ENCODE measurements at places on chromosomes 7 and 10. TPM values are rescaled to one million over a fixed set of nuclear protein-coding genes. Genes with fewer than 3 reads are reported as not detected.

Gene PILRB
- total RNA-seq, result 13.9 TPM

Gene CCDC136
- total RNA-seq, result 10.7 TPM

Gene STK17A
- 16.3 TPM for total RNA-seq

Gene ACTL6B
- total RNA-seq, result not detected

Gene FAM25A
- total RNA-seq, result not detected

Gene TMEM270
- total RNA-seq, result not detected

GRCh38 chr10:96352027-96352426 is 6.8 kb downstream of the OPALIN start:
- no peak overlapping the region for H3K4me3 ChIP-seq
- DNase-seq, result no peak
- H3K27me3 ChIP-seq, result peaks cover 10% of the 10 kb centered on the region
- no peak overlapping the region for H3K27ac ChIP-seq
- H3K4me1 ChIP-seq, result no peaks in the 10 kb centered on the region

DNA sequence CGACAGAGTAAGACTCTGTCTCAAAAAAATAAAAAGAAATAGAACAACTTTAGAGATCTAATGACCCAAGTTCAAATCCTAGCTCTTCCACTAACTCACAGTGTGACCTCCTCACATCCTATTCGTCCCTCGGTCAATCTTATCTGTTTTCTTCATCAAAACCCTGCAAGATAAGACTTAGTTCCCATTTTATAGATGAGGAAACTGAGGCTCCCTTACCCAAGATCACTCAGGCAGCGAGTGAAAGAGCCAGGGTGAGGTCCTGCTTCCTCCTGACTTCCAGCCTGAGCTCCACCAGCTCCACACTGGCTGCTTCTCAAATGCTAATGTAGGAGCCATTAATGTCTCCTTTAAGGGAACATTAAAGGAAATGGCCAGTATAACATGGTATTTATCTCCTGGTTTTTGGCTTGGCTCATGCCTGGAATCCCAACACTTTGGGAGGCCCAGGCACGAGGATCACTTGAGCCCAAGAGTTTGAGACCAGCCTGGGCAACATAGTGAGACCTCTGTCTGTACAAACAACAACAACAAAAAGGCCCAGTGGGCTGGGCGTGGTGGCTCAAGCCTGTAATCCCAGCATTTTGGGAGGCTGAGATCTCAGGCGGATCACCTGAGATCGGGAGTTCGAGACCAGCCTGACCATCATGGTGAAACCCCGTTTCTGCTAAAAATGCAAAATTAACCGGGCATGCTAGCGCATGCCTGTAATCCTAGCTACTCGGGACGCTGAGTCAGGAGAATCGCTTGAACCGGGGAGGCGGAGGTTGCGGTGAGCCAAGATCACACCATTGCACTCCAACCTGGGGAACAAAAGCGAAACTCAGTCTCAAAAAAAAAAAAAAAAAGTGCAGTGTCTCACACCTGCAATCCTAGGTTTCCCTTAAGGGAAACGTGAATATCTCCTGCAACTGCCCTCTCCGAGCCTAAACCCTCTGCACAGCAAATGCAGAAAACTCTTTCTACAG is 3.4 kb upstream of the RHBDD2 start:
- DNase-seq, result no peak
- peaks cover 21% of the 10 kb centered on the region for H3K4me1 ChIP-seq
- no peaks in the 10 kb centered on the region for H3K36me3 ChIP-seq
- H3K27ac ChIP-seq, result no peak overlapping the region
- H3K4me3 ChIP-seq, result no peak overlapping the region

DNA sequence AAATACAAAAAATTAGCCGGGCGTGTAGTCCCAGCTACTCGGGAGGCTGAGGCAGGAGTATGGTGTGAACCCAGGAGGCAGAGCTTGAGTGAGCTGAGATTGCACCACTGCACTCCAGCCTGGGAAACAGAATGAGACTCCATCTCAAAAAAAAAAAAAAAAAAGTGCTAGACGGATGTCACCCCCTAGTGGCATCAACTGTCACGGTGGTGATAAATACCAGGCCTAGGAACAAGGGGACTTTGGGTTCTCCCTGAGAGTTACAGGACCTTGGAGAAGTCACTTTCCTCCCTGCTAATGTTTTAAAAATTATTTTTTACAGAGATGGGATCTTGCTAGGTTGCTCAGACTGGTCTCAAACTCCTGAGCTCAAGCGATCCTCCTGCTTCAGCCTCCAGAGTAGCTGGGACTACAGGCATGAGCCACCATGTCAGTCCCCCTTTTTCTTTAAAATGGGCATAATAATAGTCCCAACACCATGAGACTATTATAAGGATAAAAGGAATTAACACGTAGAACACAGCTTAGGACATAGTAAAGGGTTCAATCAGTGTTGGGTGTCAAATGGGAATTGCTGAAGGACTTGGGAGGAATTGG is 2.6 kb upstream of the TMEM130 start:
- no peaks in the 10 kb centered on the region for H3K36me3 ChIP-seq
- no peak overlapping the region for H3K27ac ChIP-seq
- no peak overlapping the region for H3K4me3 ChIP-seq
- DNase-seq, result no peak
- H3K4me1 ChIP-seq, result peaks cover 13% of the 10 kb centered on the region

GRCh38 chr10:37495415-37495814 is 362.0 kb downstream of the ZNF248 start:
- no peak overlapping the region for H3K27ac ChIP-seq
- no peaks in the 10 kb centered on the region for H3K36me3 ChIP-seq
- no peaks in the 10 kb centered on the region for H3K4me1 ChIP-seq
- DNase-seq, result no peak

GRCh38 chr7:48428091-48428684 is 256.9 kb downstream of the ABCA13 start:
- no peaks in the 10 kb centered on the region for H3K36me3 ChIP-seq
- no peaks in the 10 kb centered on the region for H3K27me3 ChIP-seq
- DNase-seq, result no peak
- no peak overlapping the region for H3K27ac ChIP-seq
- H3K4me1 ChIP-seq, result no peaks in the 10 kb centered on the region

GRCh38 chr10:91412354-91413087 is 2.4 kb downstream of the HECTD2 start:
- no peaks in the 10 kb centered on the region for H3K27me3 ChIP-seq
- H3K36me3 ChIP-seq, result no peaks in the 10 kb centered on the region
- DNase-seq, result no peak
- H3K4me1 ChIP-seq, result peaks cover 4% of the 10 kb centered on the region

DNA sequence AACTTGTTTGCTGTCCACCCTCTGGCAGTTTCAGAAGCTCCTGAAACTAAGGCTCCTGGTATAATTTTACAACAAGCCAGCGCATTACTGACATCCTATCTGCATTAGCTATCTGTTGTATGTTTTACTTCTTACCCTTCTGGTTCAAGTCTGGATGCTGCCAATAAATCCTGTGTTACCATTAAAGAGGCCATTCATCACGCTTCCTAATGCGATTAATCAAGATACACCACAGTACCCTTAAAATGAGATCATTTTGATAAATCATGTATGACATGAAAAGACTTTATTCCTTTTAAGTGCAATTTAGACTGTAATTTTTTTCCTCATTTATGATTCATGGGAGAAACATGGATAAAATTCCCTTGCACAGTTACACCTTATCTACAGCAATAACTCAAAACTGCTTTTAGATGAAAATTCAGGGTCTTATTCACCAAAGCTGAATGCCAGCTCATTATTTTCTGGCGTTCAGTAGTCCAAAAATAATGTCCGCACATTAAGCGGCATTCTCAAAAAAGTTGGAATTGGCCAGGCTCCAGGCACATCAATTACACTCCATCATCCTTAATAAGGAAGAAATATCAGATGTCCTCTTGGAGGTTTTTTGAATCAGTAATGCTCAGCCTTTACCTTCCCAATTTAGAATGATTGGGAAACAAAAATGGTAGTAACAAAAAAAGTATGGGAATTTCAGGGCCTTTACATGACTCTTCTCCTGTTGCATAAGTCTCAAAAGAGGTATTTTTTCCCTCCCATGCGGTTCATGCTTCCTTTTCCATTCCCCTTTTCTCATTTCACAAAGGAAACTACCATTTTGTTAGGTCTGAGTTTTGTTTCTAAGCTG is 878.5 kb downstream of the LRMDA start:
- peak overlapping the region; percentile 0 for H3K27ac ChIP-seq
- H3K4me3 ChIP-seq, result no peak overlapping the region
- DNase-seq, result no peak

DNA sequence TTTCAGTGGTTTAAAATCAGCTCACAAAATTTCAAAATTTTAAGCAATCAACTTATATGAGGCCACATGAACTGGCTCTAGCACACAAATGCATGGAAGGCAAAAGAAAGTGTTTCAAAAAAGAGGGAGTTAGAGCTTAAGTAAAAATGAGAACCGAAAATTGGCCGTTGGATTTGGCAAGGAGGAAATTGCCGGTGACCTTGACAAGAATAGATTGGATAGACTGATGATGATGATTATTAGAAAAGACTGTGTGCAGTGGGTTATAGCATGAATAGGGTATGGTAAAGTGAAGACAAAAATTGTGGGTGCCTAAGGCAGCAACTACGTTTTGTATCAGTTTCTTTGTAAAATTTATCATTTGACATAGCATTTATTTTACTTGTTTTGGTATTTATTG is 175.7 kb downstream of the SEMA3D start:
- H3K4me3 ChIP-seq, result no peak overlapping the region
- H3K36me3 ChIP-seq, result no peaks in the 10 kb centered on the region
- DNase-seq, result no peak
- no peak overlapping the region for H3K27ac ChIP-seq
- no peaks in the 10 kb centered on the region for H3K27me3 ChIP-seq

DNA sequence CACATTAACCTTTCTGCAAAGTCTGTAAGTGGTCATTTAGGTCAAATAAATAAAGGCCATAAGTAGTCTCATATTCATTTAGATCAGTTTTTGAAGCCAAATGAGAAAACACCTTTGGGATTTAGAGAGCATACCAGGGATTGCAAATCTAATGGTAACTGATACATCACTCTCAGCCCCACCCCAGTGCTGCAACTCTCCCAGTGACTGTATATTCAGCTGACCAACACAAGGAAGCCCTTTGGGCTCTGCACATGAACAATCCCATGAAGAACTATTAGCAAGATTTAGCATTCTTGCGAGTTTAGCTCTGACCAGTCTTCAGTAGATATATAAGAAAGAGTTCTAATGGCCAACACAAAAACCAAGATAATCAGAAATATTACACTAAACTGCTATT is 252.3 kb downstream of the CSTF2T start:
- H3K27me3 ChIP-seq, result no peaks in the 10 kb centered on the region
- H3K27ac ChIP-seq, result no peak overlapping the region
- no peaks in the 10 kb centered on the region for H3K36me3 ChIP-seq
- no peak overlapping the region for H3K4me3 ChIP-seq
- no peak for DNase-seq
- H3K4me1 ChIP-seq, result no peaks in the 10 kb centered on the region

- H3K4me3 ChIP-seq, result no peak overlapping the region
- no peak for DNase-seq
- no peaks in the 10 kb centered on the region for H3K36me3 ChIP-seq
- H3K4me1 ChIP-seq, result peaks cover 10% of the 10 kb centered on the region
These were observed 7.6 kb upstream of the KCP start for GRCh38 chr7:128918016-128918665.

DNA sequence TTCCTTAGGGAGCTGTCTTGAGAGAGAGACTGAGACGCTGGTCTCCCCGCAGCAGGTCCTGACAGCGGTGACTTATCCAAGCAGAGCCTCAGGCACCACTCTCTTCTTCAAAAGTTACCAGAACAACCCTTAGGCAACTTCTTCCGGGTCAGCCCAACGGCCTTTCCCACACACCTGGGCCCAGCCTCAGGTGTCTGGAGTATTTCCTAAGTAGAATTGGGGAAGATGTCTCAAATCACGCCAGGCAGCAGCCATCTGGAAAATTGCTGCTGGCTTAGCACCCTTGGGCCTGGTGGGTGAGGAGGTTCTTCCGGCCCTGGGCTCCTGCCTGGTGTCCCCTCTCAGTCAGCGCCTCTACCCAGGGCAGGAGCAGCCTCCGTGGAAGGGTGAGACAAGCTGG is 80.4 kb upstream of the ANLN start:
- no peak overlapping the region for H3K27ac ChIP-seq
- no peaks in the 10 kb centered on the region for H3K27me3 ChIP-seq
- peaks cover 5% of the 10 kb centered on the region for H3K4me1 ChIP-seq
- DNase-seq, result no peak

DNA sequence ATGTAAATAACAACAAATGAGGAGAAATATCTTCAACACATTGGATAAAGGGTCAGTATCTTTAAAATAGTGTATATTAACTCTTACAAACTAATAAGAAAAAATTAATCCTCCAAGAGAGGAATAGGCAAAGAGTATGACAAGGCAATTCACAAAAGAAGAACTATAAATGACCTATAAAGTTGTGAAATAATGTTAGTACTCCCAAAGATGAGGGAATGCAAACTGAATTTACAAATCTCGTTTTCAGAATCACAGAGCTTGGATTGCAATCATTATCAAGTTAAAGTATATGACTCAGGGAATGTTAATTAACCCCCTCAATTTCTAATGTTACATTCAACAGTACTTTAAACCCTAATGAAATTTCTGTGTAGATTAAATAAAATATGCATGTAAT is 87.3 kb upstream of the TARP start:
- H3K4me1 ChIP-seq, result no peaks in the 10 kb centered on the region
- no peak for DNase-seq
- H3K36me3 ChIP-seq, result no peaks in the 10 kb centered on the region
- H3K27ac ChIP-seq, result no peak overlapping the region

- H3K36me3 ChIP-seq, result no peaks in the 10 kb centered on the region
- no peaks in the 10 kb centered on the region for H3K4me1 ChIP-seq
- H3K4me3 ChIP-seq, result no peak overlapping the region
- H3K27me3 ChIP-seq, result no peaks in the 10 kb centered on the region
- no peak for DNase-seq
- H3K27ac ChIP-seq, result no peak overlapping the region
These were observed 73.2 kb downstream of the GPR37 start for GRCh38 chr7:124692425-124692824.

DNA sequence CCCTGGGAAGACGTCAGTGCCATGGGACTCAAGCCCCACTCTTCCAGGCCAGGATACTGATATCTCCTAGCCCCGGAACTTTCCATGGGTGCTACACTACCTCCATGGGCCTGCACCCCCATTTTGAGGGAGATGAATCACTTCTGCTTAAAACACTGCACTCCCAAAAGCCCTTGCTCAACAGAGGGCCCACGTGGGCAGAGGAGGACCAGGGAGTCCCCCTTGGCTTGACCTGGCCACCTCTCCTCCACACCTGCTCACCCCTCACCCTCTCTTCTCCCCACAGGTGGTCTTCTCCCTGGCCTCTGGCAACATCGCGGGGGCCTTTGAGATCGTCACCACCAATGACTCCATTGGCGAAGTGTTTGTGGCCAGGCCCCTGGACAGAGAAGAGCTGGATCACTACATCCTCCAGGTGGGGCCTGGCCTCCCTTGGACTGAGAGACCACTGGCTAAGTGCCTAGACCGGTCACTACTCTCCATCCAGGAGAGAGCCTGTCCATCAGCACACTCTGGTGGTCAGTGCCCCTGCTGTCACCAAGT is 19.9 kb upstream of the C10orf105 start:
- DNase-seq, result no peak
- H3K4me3 ChIP-seq, result no peak overlapping the region
- no peak overlapping the region for H3K27ac ChIP-seq

GRCh38 chr10:7956508-7956907 is 98.0 kb upstream of the GATA3 start:
- no peak overlapping the region for H3K4me3 ChIP-seq
- no peak overlapping the region for H3K27ac ChIP-seq
